Karpas-422 (cell line): ENCODE measurements at places on chromosomes 12 and 14.
A peak's percentile ranks its signal among the peaks of the same experiment; 100 is the strongest.

DNA sequence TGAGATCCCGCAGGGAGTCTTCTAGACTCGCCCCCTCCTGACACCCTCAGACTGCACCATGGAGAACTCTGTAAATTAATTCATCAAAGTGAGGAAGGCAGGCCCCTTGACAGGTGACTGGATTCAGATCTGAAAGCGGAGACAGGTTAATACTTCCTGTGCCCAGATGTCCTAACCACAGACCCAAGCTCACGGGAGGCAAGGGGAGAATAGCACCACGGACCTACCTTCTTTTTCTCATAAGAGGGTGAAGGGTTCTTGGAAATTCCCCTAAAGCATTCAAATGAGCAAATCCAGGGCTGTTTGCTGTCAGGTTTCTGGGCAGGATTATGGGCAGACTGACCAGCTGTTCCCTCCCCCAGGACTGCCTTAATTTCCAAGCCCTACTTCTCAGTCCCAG lies 170.0 kb downstream of the ZFP36L1 start:
- no peak for DNase-seq

GRCh38 chr14:43244142-43244625 lies 1262.9 kb downstream of the FSCB start:
- DNase-seq: no peak

DNA sequence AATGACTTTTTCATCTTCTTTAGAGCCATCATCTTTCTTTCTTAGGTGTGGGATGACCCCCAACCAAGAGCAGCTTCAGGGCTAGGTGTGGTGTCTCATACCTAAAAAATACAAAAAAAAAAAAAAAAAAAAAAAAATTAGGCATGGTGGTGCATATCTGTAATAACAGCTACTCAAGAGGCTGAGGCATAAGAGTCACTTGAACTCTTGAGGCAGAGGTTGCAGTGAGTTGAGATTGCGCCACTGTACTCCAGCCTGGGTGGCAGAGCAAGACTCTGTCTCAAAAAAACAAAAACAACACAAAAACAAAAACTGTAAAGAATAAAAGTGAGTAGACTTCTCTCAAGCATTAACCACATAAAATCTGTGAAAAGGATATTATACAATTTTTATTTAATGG lies 8.0 kb upstream of the ATF7IP start:
- no peak for DNase-seq

- DNase-seq: no peak
Observed at GRCh38 chr12:95718006-95718431, 72.5 kb downstream of the NTN4 start.

DNA sequence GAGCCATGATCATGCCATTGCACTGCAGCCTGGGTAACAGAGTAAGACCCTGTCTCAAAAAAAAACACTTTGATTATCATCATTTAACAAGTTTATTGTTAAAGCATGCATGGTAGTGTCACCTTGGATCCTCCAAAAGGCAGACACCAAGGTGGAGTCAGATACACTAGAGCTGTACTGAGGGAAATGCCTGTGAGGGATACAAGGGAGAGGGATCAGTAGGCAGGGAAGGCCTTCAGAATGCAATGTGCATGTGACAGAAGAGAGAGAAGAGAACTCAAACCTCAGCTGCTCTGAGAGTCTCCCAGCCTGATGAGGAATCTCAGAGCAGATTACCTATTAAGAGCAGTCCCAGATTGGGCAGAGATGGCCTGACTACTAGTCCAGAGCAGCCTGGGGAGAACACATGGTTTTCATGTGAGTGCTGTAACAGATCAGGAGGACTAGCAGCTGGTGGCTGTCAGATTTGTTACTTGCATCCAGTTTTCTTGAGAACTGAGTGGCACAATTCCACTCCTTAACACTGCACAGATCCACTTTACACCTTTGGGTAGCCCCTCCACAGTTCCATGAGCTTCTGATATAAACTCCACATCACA lies 38.0 kb upstream of the A2ML1 start:
- DNase-seq: no peak

GRCh38 chr12:12319451-12320183 lies 30.4 kb downstream of the MANSC1 start:
- no peak for DNase-seq

DNA sequence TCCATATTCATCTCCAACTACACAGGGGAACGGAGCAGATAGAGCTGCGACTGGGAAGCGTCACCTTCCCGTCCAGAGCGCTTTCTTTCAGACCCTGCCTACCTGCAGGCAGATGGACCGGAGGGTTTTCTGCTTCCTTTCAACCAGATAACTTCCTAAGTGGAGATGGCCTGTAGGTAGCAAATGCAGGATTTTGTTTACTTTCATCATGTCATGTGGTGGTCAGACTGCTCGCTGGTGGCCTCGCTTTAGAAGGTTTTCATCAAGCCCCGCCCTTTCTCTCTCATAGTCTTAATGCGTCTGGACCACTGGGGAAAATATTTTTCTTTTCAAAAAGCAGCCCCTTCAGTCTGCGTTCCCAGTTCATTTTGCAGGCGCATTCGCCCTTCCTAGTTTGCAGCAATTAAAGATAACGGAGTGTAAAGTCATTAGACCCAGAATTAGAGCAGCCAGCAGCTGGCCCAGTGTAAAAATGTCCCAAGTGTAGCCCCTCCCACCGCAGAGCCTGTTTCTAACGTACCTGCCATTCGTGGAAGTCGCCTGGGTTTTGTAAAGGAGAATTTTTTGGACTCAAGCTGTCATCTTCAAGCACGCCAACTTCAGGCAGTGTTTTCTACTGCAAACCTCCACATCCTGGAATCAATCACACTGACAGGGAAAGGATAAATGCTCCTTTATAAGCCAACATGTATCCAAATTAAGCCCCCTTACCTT lies 68.9 kb downstream of the TESC start:
- DNase-seq: no peak

GRCh38 chr14:83463500-83464098 lies 1929.9 kb upstream of the SEL1L start:
- peak; percentile 96 for DNase-seq

- DNase-seq: no peak
Observed at GRCh38 chr12:103139876-103140275, 182.4 kb downstream of the ASCL1 start.

DNA sequence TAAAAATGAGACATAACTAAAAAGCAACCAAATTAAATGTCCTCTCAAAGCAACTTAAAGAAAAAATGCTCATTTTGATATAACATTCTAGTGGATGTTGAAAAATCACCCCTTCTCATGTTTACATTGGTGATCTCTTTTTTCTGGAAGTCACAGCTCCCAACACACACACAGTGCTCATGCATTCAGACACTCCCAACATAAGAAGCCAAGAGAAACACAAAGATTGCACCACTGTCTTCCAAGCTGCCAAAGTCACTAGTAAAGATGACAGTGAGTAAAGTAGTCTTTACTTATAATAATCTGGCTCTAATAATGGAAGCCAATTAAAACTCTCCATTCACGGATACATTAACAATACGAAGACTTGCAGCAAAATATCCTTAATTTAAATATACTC lies 218.4 kb downstream of the NTF3 start:
- DNase-seq: no peak

DNA sequence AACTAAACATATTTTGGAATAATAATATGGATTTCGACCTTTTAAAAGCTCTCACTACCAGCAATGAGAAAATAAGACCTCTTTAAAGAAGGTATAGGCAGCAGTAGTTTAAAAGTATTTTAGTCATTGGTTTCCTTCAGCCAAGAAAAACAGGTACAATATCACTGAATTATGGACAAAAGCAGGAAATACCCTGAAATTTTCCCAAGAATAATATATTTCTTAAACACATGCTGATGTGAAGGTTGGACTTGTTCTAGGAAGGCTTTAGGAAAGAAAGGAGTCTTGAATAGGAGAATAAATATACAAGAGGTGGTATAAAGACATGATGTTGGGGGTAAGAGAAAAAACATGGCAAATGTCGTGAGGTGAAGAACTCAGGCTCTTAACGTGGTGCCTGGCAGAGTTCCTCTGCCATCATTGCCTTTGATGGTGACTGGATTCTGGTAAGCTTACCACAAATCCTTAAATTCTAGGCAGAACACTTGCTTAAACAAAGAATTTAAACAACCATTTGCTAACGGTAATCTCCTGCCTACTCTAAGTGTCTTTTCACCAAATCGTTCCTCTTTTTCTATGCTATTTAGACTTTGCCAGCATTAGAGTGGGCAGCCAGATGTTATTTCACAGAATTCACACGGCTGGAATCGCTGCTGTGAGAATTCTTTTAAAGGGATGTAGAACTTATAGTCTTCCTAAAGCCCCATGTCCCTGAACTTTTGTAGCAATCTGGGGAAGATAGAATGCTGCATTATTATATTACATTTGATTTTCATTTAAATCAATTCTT lies 11.9 kb upstream of the NUDT4 start:
- DNase-seq: no peak

DNA sequence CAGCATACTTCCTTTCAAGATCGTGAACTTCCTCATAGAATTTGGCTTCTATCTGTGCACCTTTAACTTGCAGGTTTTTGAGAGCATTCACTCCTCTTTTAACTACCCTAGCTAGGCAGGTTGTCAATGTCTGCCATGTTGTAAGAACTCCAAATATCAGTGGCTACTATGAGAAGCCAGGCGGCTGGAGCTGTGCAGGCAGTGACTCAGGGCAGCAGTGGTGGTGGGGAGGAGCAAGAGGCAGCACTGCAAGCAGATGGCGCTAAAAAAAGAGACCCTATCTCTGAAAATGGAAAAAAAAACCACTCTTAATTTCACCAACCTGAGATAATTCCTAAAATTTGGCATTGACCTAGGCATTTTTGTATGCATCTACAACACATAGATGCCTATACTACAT lies 28.5 kb downstream of the YARS2 start:
- no peak for DNase-seq

DNA sequence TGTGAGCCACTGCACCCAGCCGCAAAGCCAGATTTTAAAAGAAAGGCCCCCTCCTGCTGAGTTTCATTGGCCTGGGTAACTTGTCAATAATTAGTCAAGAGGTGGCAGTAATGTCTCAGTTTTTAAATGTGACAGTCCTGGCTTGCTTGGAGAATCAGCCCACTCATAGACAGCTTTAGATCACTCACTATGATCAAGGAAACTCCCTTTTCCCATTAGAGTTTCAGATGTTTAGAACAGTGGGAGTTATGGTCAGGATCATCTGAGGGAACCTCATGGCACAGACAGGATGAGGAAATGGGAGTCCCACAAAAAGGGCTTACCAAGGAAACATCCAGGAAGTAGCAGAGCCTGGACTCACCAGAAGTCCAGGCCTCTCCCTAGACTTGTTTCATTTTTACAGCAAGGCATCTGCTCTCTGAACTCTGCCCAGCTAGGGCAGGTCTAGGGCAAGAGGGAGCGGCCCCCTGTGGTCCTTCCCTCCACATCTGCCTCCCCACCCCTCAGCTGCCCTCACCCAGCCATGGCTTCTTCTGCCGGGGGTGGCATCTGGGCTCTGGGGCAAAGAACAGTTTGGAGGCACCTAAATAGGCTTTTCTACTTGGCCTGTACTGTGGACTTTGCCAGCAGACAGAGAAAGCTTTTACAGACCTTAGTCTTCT lies 11.2 kb downstream of the BCL2L14 start:
- DNase-seq: peak; percentile 62

DNA sequence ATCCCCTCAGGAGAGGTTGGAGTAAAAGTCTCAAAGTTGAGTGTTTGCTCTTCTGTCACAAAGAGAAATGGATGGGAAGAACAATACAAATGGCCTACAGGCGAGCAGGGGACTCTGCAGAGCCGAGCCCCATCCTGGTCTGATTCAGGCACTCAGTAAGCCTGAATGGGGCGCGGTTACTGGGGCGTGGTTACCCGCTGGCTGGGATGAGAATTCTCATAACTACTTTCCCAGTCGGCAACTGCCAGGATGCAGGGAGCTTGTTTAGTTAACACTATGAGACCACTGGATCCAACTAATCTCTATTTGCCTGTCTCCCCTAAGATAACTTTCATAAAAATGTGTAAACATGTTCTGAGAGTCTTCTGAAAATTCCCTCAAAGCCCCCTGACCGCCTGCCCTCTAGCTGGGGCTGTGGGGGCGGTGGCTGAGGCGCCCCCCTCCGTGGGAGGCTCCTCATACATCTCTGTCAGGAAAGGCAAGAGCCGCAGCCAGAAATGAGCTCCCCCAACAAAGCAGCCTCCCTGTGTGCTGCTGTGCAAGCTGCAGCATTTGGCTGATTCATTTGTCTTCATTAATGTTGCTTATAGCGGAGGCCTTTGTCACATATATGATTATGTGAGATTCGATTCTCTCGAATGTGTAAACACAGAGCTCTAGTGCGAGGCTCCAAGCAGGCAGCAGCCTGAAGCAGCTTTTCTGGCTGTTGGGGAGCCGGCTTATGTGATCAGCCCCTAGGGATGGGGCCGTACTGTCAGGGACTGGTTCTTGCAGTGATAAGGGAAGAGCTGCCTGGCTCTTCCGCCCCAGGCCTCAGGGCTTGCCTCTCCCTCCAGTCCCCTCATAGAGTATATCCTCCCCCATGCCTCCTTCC lies 126.1 kb upstream of the ARHGAP5 start:
- no peak for DNase-seq

DNA sequence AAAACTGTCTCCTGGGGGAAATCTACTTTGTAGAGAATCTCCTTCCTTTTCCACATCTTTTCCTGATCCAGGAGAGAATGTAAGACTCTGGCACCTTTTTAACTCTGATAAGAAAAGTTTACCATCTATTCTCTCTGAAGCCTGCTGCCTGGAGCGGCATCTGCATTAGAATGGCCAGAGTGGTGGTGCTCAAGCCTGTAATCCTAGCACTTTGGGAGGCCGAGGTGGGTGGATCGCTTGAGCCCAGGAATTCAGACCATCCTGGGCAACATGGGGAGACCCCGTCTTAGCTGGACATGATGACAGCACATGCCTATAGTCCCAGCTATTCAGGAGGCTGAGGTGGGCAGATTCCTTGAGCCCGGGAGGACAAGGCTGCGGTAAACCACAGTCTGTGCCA lies 1.4 kb upstream of the CHFR start:
- DNase-seq: no peak

- no peak for DNase-seq
Observed at GRCh38 chr14:105204206-105204930, 23.3 kb upstream of the NUDT14 start.

DNA sequence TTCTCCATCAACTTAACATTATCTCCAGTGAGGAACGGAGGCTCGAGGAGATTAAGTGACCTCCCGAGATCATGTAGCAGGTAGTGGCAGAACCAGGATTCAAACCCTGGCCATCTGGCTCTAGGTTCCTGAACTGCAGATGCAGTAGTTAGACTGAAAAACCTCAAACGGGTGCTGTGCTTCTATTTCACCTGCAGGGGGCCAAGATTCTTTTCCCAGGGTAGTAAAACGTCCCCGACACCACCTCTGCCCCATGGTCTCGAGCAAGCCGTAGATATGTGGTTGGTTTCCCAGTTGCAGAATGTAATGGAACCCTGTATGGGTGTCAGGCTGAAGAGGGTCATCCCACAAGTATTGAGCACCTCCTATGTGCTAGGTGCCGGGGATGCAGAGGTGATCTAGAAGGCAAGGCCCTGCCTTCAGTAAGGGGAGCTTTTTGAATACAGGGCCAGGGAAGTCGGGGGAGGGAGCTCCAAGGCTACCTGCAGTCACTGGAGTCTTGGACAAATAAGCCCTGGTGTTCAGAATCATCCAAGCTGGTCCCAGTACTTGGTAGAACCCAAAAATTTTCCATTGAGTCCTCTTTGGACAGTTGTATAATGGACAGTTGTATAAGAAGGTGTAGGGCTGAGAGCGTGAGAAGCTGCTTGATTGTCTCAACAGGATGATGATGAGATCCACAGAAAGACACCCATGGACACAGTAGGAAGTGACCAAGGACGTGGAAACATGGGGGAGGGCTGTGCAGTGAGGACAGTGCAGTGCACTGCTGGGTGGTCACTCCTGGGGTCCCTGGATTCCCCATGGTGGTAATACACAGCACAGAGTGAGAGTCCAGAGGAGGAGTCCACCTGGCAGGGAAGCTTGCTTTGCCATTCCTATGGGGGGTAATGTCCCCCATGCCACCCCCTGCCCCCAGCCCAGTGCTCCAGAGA lies 197.2 kb downstream of the CHST11 start:
- peak; percentile 85 for DNase-seq
